ENCODE measurements at places on chromosomes 3 and 15.

- DNase-seq: no peak
Measured at GRCh38 chr3:110383356-110383755, 688.3 kb upstream of the NECTIN3 start.

DNA sequence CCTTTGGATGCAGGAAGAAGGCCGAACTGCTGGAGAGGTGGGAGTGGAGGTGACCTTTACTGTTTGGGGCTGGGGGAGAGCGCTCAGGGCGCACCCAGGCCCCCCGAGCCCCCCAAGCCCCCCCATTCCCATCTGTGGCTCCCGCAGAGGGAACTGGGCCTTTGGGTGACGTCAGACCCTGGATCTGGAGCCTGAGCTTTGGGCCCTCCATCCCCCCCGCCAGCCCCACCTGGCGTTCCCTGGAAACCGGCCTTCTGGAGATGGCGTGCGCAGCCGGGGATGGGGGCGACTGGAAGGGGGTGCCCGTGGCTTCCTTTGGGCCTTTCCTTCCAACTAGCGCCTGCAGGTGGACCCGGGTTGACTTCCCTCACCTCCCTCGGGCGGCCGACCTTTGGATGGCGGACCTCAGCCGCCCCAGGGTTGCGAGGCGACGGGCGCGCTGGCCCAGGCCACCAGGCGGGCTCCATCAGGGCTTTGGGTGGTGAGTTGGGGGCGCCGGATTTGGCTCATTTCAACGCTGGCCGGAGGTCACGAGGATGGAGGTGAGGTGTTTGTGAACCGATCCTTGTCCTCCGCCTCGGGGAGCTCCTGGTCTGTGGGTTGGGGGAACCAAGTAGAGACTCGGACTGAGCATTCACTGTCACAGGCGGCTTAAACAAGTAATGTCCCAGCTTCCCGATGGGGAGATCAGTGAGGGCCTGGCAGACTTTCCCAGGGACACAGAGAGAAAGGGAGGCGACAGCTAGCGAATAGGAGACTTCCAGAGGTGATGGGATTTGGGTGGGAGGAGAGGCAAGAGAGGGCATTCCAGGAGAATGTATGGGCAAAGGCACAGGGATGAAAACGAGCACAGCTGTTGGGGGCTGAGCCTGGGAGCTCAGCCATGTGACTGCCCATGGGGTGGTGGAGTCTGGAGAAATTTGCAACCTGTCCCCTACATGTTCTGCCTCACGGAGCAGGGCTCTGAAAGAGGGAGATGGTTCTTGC lies 709 bp downstream of the SCAMP5 start:
- DNase-seq: no peak

GRCh38 chr3:133328373-133328772 lies 71.5 kb upstream of the BFSP2 start:
- DNase-seq: no peak

DNA sequence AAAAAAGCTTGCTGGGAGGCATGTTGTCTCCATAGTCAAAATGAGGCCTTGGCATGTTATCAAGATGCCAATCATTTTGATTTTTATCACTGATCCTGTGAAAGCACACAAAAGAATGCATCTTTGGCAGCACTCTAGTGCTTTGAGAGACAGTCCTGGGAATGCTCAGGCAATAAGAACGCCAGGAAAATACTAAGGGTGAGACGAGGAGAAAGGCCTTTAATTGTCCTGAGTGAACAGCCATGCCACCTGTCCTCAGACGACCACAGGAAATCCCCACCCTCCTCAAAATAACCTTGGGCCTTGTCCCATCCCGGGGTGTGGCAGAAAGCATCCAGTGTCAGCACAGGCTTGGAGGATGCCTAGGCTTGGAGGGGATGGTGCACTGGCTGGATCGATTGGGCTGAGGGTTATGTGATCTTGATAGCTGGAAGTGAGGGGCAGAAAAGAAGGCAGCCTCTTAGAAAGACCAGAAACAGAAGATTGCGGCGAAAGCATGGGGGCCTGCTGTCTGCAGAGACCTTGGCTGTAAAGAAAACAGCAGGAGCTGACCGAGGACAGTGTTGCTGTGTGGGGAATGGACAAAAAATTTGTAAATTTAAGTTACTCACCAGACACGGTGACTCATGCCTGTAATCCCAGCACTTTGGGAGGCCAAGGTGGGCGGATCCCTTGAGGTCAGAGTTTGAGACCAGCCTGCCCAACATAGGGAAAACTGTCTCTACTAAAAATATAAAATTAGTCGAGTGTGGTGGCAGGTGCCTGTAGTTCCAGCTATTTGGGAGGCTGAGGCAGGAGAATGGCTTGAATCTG lies 7.3 kb downstream of the TMEM158 start:
- DNase-seq: no peak

- no peak for DNase-seq
Measured at GRCh38 chr3:121979246-121979645, 42.8 kb downstream of the ILDR1 start.

DNA sequence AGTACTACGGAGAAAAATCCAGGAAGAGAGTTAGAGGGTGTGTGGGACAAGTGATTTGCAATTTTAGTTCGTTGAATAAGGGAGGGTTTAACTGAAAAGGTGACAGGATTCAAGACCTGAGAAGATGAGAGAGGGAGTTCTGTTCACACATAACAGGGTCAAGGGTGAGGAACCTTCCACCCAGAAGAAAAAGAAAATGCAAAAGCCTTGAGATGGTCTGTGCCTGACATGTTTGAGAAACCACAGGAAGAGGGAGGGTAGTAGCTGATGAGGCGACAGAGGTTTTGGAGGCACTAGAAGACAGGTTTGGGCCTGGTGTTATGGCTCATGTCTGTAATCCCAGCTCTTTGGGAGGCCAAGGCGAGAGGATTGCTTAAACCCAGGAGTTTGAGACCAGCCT lies 591 bp upstream of the SLC25A20 start:
- no peak for DNase-seq

DNA sequence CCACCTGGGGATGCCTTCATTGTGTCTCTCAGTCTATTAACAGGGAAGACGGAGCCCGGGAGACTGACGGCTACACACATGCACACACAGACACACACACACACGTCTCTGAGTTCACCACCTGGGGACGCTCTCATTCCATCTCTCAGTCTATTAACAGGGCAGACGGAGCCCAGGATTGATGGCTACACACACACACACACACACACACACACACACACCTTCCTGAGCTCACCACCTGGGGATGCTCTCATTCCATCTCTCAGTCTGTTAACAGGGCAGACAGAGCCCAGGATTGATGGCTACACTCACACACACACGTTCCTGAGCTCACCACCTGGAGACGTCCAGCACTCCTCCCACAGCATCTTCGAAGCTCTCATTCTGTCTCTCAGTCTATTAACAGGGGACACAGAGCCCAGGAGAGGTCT lies 143.9 kb downstream of the OR4M2 start:
- no peak for DNase-seq

DNA sequence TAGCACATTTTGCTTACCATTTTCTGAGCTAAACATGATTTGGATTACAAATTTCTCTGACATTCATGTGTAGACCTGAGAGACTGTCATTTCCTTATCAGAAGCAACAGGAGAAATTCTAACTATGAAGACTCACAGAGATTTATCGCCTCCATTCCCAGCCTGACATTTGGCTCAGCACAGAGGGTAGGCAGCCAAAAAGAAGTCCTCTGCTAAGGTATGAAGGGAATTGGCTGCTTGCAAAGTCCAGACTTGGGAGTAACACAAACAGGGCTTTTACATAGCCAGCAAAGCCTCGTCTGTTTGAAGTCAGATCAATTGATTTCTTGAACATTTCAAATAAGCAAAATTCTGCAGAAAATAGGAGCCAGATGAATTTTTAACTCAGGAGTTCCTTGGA lies 57.0 kb upstream of the CMSS1 start:
- no peak for DNase-seq

DNA sequence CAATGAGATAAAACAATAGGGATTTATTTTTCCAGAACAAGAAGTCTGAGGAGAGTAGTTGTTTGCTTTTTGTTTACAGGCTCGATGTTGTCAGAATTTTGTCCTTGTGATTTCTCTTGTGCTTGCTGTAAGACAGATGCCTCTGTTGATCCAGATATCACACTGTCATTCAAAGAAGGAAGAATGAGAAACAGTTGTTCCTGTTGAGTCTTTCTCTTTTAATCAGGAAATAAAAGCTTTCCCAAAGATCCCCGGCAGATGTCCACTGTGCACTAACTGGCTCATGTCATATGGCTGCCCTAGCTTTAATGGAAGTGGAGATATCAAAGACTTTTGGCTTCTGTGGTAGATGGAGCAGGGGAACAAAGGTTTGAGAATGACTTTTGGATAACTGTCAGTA lies 6.8 kb downstream of the SERPINI1 start:
- DNase-seq: no peak

DNA sequence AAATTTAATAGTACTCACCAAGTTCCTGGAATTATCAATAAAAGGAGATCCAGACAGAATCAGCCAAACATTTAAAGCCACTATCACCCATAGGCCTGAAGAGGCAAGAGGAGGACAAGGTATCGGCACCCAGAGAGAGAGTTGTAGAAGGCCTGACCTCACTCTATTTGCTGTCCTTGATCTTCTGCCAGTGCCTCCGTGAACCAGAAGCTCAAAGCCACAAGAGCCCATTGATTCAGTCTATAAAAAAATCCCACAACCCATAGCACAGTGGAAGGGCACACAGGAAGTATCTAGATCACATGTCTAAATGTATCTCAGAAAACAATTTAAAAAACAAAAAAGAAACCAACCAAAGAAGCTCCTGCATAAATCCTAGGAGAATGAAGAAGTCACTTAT lies 68.6 kb upstream of the FAM174B start:
- DNase-seq: no peak

GRCh38 chr3:191431160-191431822 lies 29.7 kb upstream of the PYDC2 start:
- DNase-seq: no peak

GRCh38 chr3:115931581-115931980 lies 308.3 kb downstream of the GAP43 start:
- no peak for DNase-seq

GRCh38 chr3:36201546-36201945 lies 178.8 kb upstream of the STAC start:
- no peak for DNase-seq

- DNase-seq: no peak
Measured at GRCh38 chr3:195250473-195251251, 20.3 kb downstream of the XXYLT1 start.

- no peak for DNase-seq
Measured at GRCh38 chr15:89575656-89576416, 567 bp downstream of the TICRR start.

DNA sequence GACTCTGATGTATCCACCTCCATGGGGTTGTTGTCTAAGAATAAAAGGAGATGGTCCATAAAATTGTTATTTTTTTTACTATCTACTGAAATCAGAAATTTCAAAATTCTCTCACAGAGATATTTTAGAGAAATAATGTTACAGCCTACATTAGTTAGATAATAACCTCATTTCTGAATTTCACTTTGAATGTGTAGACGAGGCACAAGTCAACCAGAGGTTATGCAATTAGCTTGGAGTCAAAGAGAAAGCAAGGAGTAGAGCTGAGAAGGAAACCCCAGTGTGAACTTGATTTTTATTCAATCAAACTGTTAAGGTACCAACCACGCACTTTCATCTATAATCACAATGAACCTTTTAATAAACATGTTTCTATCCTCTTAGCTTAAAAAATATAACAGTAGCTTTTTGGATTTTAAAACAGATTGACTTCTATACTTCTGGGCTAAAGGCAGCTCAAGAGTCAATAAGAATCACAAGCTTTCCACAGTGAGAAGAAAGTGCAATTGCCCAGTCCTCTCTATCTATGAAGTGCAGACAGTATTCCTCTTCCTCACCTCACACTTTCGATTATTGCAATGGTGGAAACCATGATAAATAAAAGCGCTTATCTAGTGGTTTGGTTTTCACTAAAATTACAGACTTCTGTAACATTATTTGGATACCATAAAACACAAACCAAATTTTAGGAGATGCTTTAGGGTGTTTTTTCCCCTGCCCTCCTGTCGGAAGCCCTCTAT lies 403.2 kb downstream of the ZBTB20 start:
- no peak for DNase-seq

DNA sequence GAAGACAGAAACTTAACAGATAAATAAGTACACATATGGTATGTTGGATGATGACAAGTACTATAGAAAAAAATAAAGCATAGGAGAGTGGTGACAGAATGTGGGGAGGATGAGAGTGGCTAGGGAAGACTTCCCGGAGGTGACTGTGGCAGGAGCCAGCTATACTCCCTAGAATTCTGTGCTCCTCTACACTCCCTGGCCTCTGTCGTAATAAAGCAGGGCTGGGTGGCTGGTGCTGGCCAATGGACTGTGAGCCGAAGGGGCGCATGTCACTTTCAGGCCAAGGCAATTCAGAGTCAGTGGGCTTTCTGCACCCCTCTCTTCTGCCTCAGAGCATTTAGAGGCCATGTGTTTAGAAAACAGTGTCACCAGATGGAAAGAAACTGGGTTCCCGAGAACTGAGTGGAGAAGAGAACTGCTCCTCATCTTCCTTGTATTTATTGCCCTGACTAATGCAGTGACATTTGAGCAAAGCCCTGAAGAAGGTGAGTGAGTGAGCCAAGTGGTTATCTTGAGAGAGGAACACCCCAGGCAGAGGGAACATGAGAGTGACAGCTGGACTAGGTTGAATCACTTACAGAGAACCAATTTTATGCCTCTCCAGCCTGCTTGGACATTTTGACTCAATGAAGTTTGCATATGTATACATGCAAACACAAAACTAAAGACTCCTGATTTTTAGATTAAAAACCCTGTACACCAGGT lies 5.2 kb upstream of the VPS8 start:
- DNase-seq: no peak

- DNase-seq: no peak
Measured at GRCh38 chr3:55486857-55487380, at the start of gene WNT5A. Gene WNT5A, minus strand, starts transcription at chr3:55487306. Its CDS starts 321 bp downstream, at chr3:55486985.

GRCh38 chr15:98955961-98956723 lies 51.5 kb downstream of the PGPEP1L start:
- DNase-seq: no peak

- DNase-seq: no peak
Measured at GRCh38 chr3:40523781-40524180, 979 bp upstream of the ZNF621 start.

All from activated CD4-positive, alpha-beta T cell treated with anti-CD3 and anti-CD28 coated beads, Interleukin-2, amount 50 U/mL, for 1 hour (primary cell).